ENCODE measurements at places on chromosomes 3 and 15.

DNA sequence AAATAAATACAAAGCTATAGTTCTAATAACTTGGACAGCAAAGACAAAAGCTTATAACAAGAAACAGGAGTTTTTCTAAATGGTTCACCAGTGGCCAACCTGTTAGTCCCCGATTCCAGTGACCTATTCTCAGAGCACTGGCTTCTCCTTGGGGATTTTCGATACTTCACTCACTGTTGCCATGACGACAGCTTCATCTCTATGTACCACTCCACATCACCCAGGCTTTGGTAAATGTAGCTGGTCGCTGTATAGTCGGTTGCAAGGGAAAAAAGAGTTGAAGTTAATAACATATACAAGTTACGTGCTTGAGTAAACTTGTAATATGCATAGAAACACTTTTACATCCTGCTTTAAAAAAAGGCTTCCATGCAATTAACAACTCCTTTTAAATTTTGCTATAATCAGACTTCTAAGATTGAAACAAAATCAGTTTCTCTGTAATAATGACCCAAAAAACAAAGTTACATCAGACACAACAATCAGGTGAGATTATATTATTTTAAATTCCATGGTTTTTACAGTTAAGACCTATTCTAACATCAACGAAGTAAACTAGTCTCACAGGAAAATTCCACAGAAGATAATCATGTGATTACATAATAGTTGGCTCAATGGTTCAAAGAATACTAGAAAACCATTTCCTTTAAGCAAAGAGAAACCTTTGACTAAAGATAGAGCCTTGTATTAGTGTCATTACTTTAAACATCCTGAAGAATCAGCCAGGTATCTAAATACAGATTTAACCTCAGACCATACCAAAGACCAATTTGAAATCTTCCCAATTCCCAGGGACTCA lies 2.9 kb downstream of the CCNL1 start:
- no peak for DNase-seq

DNA sequence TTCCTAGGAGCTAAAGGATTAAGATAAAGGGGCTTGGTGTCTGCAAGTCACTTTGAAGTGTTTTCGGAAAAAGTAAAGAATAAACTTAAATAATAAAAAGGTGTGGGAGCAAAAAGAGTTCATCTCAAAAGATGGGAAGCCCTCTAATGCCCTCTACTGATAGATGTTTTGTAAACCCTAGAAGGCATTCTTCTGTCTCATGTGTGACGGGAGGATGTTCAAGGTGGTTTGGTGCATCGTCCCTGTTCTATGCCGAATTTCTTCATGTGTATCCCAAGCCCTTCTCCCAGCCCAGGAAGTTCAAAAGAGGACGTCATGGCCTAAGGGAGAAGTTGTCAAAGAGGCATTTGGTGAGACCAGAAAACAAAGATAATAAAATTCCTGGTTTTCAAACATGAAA lies 37.2 kb downstream of the CCK start:
- no peak for DNase-seq

- no peak for DNase-seq
Measured at GRCh38 chr3:190840146-190840545, 22.3 kb downstream of the GMNC start.

- DNase-seq = no peak
Measured at GRCh38 chr3:154062513-154062912, 58.7 kb upstream of the ARHGEF26 start.

- peak; percentile 24 for DNase-seq
Measured at GRCh38 chr15:74845208-74845568, 2.2 kb upstream of the ULK3 start.

GRCh38 chr3:196524527-196524926 lies 9.4 kb upstream of the SMCO1 start:
- no peak for DNase-seq

DNA sequence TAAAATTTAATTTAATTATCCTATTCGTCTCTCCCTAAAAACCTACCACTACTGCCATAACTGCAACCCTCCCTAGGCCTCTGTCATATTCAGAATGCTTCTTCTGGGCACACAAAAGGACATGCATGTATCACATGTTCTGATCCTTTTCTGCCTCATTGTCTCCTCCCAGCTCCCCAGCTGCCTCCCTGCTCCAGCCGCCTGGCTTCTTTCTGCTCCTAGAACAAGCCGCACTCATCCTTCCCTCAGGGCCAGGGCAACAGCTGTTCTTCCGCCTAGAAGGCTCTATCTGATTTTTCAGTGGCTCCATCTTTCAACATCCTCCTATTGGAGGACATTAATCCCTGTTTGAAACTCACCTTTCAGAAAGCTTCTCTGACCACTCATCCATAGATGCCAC lies 38.6 kb downstream of the TMED3 start:
- DNase-seq = no peak

GRCh38 chr15:72033711-72034110 lies 84.2 kb downstream of the MYO9A start:
- no peak for DNase-seq

DNA sequence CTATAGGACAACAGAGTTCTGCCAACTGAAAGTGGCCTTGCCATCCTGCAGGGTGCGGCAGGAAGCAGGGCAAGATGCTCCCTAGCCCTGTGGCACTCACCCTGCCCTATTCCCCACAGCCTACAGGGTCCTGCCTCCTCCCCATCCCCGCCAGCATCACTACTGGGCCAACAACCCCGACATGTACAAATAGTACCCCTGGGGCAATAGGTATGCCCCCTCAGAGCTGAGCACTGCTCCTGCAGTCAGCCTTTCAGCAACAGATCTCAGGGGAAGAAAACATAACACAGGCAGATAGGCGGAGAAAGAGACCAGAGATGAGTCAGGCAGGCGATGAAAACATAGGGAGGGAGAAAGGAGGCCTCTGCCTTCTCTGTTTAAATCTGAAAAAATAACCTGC lies 74.7 kb downstream of the XXYLT1 start:
- DNase-seq = no peak

DNA sequence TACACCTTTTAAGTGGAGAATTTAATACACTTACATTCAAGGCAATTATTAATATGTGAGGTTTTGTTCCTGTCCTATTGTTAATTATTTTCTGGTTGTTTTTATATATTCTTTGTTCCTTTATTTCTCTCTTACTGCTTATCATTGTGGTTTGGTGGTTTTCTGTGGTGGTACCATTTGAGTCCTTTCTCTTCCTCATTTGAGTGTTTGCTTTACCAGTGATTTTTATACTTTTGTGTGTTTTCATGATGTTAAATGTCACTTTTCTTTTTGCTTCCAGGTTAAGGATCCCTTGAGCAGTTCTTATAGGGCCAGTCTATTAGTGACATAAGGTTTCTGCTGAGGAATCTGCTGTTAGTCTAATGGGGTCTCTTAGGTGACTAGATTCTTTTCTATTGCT lies 116.5 kb downstream of the LRRK1 start:
- no peak for DNase-seq

DNA sequence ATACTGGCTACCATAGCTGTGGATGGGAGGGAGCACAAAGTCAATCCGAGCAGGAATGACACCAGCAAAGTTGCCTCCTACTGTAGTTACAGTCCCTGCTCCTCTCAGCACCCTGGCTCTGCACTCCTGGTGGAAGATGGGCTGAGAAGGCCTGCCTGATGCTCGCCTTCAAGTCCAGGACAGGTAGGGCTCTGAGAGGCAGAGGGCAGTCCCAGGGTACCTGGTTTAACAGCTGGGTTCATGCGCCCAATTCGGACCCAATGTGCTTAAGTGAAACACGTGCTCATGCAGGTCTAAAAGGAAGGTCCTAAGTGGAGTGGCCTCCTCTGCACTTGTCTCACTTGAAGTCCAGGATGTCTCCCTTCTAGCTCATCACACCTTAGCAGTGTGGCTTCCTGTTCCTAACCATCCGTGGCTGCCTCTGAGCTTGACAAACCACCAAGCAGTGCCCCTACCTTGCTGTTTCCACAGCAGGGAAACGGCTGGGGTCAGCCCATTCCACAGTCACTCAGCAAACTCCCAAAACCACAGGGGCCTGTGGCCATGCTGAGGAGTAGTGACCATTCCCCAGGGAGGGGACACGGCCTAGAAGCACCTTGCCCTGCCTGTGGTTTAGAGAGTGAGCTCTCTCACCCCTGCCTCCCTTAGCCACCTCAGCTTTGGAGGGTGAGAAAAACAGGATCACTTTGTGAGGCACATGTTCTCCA lies 3.9 kb upstream of the MUSTN1 start:
- no peak for DNase-seq

- no peak for DNase-seq
Measured at GRCh38 chr3:157447026-157447694, 10.5 kb downstream of the PTX3 start.

- DNase-seq = no peak
Measured at GRCh38 chr3:171802590-171802956, 7.7 kb downstream of the PLD1 start.

DNA sequence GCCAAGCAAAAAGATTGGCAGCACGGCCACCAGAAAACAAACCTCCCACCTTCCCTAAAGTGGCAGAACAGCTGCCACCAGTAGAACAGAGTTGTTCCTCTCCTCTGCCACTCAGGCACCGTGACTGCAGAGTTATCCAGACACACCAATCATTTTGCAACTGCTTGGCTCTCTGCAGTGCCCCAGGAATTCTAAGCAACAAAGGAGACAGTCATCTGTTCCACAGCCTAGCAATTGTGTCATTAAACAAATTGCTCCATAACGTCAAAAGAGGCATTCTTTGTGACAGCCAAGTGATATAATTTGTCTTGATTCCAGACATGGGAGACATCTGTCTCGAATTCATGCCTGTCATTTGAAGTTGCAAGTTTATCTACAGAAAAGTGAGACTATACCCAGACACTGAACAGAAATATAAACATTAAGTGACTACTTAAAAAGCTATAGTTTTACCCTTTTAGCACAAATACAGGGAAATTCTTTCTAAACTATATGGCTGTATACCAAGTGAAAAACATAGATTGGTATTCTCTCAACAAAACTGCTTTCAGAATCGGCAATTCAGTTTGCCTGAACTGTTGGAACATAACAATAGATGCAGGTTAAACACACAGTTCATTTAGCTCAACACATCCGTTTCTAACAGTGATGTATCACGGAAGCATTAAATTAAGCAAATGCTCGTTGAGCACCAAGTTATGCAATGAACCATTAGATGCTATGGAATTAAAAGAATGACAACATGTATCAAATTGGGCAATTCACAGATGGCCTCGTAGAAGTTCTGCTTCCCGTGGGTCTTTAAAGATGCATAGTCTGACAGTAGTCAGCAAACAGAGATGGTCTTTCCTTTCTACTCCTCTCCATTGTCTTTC lies 281.3 kb downstream of the FGF12 start:
- DNase-seq = no peak

DNA sequence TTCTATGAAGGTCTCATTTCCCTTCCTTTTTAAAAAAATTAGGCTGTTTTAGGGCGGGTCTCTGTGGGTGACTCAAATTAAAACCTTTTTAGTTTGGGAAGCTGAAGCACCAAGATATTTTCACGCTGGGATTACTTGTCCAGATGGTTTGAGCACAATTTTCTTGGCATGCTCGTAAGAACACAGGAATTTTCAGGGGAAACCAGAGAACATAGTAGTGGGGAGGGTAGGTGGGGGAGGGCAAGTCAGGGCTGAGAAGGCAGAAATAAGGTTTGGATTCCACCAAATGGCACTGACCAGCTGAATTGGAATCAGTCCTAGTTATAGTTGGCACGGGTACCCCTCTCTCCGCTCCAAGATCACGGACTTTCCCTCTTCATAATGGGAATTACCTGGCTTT lies 97.3 kb upstream of the LRIG1 start:
- no peak for DNase-seq

DNA sequence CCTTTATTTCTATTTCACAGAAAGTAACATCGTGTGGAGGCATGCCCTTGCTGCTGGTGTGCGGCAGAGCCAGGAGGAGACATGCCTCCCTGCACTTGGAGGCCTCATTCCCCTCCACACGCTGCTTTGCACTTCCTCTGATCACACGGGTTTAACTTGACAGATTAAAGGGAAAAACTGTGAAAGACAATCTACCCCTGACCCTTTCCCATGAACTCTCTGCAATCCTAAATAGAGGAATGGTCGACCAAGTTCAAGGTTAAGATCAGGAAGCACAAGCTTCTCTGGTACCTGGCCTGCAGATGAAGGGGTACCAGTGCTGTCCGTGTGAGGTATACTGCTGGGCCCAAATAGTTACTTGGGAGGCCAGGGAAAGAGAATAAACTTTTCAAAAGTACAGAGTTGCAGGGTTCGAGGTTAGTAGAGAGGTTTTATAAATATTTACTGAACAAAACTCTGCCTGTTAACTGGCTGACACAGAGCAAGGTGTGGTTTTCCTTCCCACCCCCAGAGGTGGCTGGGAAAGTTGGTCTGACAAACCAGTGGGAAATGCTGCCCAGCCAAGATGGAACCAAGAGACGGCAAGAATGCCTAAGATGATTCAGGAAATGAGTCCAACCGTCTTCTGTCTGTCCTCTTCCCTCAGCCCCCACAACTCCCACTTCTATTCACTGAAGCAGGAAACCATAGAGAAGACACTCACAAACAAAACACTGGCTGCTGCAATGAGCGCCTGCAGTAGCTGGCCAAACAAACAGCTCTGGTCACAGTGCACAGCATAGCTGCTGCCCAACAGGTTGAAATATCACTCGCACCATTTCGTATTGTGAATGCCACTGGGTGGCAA lies 79.6 kb downstream of the IGF2BP2 start:
- DNase-seq = no peak

- no peak for DNase-seq
Measured at GRCh38 chr15:96300836-96301235, 29.7 kb upstream of the NR2F2 start.

DNA sequence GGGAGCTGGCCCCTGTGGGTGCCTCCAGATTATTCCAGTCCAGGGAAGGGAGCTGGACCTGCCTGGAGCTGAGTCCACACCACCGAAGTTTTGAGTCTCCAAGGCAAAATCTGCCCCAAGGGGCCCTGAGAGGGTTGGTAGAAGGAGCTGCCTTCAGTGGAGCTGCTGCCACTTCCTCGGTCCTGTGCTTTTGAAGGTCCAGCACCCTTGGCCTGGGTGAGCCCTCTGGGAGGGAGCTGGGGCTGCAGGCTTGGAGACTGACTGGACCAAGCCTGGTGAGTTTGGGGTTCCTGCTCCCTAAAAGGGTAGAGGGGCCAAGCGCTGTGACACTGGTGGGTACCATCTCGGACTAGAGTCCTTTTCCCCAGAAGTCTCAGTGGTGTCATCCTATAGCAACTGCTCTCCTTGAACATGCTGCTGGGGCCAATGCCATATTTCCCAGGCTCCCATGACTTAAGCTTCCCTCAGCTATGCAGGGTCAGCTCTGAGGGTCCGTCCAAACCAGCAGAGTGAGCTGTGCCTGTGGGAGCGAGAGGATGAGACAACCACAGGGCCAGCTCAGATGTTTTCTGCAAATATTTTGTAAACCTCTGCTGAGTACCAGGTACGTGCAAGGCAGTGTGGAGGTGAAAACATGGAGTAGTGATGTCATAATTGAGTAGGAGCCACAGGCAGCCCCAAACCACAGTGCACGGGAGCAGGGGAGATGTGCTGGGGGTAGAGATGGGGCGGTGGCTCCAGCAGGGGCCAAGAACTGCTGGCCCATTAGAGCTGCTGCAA lies 96.0 kb downstream of the ABHD5 start:
- DNase-seq = no peak

DNA sequence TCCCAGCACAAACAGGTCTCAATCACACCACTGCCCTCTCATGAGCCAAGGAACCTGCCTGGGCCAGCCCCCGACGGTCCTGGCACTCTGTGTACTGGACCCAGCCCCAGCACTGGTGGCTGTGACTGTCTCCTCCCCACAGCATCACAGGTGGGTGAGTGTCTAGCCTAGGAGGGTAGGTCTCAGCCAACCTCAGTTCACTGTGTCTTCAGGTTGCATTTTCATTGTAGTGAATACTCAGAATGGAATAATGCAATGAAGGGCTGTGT lies 163.4 kb upstream of the NSMCE3 start:
- no peak for DNase-seq

GRCh38 chr3:9230596-9230995 lies 18.9 kb downstream of the SRGAP3 start:
- no peak for DNase-seq

Measured in stimulated activated CD8-positive, alpha-beta memory T cell treated with anti-CD3 and anti-CD28 coated beads, Interleukin-7, amount 100 ng/mL, for 1 hour (primary cell).